ENCODE measurements at places on chromosomes 7 and 10.
A peak's percentile ranks its signal among the peaks of the same experiment; 100 is the strongest.

DNA sequence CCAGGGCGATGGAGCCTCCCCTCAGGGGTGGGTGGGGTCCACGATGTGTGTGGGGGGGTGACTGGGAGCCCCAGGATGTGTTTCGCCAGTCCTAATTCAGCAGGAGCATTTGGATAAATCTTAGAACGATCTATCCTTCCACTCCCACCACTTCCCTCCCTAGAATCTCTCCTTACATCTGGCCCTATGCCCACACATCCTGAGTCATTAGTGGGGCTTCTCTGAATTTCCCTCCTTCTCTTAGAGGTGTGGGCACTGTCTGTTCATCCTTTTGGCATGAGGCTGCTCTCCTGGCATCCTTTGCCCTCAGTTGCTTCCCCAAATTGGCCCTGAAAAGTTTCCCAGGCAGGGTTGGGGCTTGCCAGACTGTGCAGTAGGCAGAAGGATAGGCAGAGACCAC, 1.6 kb downstream of the GHRHR start:
- no peak for DNase-seq

DNA sequence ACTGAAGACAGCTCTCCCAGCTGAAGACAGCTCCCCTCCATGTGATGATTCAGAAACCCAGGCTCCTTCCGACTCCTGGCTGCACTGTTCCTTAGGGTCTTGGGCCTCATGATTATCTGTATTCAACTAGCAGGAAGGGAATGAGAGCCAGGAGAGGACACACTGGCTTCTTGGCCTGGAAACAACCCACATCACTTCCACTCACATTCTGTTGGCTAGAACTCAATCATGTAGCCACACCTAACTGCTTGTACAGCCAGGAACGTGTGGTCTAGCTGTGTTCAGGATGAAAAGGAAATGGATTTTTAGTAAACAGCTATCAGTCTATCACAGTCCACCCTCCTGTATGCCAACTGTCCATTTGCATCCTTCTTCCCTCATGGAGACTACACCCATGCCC, 30.5 kb upstream of the XPNPEP1 start:
- no peak for DNase-seq

- no peak for DNase-seq
Observed at GRCh38 chr10:109992485-109992884, 15.3 kb upstream of the ADD3 start.

- no peak for DNase-seq
Observed at GRCh38 chr7:93161181-93161762, 13.1 kb upstream of the SAMD9L start.

- no peak for DNase-seq
Observed at GRCh38 chr10:73850211-73850610, 24.1 kb downstream of the CAMK2G start.

GRCh38 chr7:82286096-82286797, 157.3 kb downstream of the CACNA2D1 start:
- DNase-seq, result no peak

GRCh38 chr7:111789870-111790269, 227.6 kb upstream of the IMMP2L start:
- DNase-seq, result no peak

GRCh38 chr7:125253452-125254190, 324.0 kb upstream of the POT1 start:
- no peak for DNase-seq

DNA sequence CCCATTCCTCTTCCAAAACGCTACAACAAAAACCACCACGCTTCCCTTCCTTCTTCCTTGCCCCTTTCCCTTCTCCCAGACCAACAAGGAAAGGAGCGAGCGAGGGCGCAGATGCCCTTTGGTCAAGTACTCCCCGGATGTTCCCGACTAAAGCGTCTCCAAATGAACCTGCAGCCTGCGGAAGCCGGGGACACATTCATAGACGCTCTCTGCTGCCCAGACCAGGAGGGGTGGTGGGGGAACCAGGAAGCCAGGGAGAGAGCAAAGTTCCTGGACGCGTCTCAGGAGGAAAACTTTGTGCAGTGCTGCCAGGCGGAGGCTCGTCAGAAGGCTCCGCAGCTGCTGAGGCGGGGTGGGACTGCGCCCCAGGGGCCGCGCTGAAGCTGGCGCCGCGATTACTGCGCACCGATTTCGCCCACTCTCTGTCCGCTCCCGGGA, 754 bp downstream of the SEMA3D start:
- DNase-seq, result no peak

GRCh38 chr10:65491799-65492198, 1434.0 kb upstream of the LRRTM3 start:
- no peak for DNase-seq

DNA sequence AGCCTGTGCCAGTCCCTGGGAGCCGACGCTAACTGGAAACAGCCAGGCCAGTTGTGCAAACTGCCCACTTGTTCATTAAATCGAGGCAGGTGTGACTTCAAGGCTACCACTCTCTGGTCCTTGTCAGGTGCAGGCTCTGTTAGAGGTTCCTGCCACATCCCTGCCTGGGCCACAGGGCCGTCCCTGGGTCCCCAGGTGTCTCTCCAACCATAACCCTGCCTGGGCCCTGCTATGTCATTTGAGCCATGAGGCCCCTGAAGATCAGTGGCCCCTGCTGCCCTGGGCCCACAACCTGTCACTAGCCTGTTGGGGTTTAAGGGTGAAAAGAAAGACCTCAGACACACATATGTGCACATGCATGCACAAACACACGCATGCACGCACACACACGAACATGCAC, 326.9 kb downstream of the TNS3 start:
- DNase-seq, result no peak

GRCh38 chr10:113049881-113050280, 99.8 kb downstream of the TCF7L2 start:
- DNase-seq, result no peak

GRCh38 chr10:4391683-4392082, 434.3 kb upstream of the AKR1E2 start:
- no peak for DNase-seq

DNA sequence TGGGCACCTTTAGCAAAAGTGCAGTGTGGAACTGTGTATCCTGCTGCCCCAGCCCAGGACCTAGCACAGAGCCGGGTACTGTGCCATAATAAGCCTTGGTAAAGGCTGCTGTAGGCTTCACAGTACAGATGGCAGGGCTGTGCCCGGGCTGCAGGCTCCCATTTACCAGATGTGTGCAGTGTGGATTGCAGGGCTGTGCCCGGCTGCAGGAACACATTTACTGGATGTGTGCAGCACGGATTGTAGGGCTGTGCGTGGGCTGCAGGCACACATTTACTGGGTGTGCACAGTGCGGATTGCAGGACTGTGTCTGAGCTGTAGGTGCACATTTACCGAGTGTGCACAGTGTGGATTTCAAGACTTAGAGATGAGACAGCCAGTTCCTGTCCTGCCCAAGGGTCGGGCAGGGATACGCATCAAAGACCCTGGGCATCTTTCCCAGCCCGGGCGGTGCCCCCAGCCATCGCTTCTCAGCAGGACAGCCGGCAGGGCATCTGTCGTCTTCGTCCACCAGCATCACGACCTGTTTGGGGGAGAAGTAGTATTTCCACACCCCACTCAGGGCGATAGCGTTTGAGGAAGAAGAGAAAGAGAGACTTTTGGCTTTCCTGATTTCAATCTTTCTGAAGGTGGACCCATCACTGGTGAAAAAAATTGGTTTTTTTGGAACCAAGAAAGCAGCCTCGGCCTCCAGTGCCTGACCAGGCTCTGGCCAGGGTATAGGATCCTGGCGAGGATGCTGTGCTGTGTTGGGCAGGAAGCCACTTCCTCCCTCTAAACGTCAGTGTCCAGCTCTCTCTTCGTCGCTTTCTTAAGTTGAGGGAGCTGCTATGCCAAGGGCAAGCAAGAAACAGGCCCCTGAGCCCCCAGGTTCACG, 180.8 kb downstream of the CUX1 start:
- no peak for DNase-seq

GRCh38 chr7:32264702-32265284, 194.6 kb upstream of the PDE1C start:
- DNase-seq, result no peak

DNA sequence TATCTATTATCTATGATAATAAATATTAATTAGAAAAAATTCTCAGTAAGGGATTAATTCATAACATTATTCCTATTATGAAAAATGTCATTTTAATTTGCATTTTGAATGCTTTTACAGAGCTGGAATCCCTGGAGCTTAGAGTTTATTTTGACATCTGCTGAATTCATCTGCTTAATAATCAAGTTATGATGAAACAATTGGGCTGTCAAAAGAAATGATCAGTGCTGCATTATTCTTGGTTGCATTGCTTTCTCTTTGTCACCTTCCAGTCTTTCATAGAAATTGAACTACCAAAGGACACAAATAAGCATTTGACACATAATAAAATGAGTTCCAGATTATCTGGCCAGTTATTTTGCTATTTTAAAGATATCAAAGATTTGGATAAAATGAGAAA, 40.0 kb upstream of the MACC1 start:
- no peak for DNase-seq

GRCh38 chr10:26881600-26882331, 21.0 kb upstream of the ABI1 start:
- no peak for DNase-seq

DNA sequence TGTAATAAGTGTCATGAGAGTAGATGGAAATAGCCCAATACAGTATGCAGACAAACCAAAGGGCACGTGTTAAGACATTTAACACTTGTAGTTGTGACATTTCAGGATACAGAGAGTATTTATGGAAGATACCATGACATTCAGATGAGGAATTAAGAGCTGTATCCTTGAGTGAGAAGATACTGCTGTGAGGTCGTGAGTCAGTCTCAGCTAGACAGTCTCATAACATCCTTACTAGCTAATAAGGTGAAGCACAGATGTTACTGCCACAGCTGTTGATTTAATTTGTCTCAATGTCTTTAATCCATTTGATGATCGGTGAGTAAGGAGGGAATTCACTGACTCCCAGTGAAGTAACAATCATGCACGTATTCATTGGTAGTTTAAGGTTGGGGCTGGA, 288.0 kb upstream of the AKR1E2 start:
- DNase-seq, result no peak

DNA sequence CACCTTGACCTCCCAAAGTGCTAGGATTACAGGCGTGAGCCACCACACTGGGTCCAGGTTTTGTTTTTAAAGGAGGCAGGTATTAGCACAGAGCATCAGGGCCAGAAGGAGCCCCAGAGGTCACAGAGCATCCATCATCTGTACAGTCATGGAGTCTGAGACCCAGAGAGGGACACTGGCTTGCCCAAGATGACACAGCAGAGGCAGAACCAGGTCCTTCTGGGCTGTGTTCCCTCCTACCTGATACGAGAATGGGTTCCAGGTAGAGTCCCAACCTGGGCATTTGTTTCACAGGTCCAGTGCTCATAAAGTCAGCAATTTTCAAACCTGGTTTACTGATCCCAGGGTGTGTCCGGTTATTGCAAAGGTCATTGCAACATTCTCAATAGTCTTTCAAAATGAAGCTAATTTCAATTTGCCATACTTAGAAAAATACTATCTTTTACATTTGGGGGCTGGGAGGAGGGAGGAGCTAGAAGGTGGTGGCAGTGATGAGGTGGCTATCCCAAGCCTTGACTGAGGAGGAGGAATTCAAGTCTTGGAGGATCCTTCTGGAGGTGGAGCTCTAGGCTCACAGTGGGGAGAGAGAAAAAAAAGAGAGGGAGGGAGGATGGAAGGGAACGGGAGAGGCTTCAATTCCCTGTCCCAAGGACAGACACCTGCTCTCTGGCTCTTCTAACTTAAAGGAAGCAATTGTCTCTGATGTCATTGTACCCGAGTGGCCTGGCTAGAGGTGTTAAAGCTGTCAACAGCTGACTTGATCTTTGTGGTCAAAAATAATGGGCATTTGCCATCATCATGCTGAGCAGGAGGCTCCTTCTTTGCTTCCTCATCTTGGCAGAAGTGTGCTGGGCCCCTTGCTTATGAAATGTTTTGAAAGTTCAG, 8.1 kb downstream of the MXI1 start:
- DNase-seq, result no peak

DNA sequence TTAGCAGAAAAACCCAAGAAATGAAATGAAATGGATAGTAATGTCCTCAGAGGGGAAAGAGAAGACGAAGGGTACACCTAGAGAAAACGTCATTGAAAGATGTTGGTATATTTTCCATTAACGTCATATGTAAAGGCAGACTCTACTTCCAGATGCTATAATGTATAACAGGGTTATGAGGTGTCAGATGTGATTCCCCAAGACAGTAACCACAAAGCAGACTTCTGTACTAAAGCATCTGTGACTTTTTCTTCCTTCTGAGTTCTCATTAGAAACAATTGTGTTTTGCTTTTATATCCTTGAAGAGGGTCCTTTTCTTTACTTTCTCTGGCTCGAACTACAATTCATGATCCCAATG, 37.4 kb downstream of the LRRC72 start:
- no peak for DNase-seq

GRCh38 chr7:64993901-64994300, 3.1 kb upstream of the ZNF117 start:
- no peak for DNase-seq

GRCh38 chr10:3095373-3096139, 28.2 kb downstream of the PFKP start:
- peak; percentile 25 for DNase-seq

- DNase-seq, result no peak
Observed at GRCh38 chr10:74910241-74910975, 84.0 kb downstream of the KAT6B start.

DNA sequence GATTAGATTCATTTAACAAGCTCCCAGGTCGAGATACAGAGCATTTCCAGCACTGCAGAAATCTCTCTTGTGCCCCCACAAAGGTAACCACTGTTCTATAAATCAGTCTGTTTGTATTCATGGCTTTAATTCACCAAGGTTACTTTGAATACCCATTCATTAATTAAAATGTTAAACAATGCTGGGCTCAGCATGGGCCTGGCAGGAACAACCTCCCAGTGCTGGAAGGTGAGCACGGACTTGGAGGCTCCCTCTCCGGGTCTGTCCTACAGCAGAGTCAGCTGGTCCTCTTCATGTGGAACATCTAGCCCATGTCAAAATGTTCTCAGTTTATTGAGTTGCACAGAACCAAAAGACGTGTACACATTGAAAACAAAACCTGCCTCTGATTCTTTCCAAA, 15.6 kb upstream of the EFCAB10 start:
- DNase-seq, result no peak

- DNase-seq, result no peak
Observed at GRCh38 chr7:27064661-27065060, 31.1 kb downstream of the HOXA1 start.

GRCh38 chr10:31974434-31975124, 45.9 kb upstream of the ARHGAP12 start:
- DNase-seq, result no peak

DNA sequence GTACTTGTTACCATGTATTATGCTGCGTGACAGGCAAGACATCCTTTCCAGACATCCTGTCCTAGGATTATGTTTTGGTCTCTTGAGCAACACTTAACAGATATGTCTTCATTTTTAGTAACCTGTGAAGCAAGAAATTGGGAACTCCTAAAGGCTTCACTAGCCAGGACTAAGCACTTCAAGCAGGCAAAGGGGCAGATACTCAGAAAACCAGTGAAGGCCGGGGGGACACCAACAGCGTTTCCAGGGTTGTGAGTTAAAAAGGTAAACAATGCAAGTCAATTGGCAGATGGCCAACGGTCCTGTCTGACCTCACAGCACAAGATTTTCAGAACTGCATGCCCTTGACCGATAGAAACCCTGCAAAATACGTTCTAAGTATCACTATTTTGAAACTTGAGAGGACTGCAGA, 77.6 kb upstream of the SFMBT2 start:
- DNase-seq, result no peak

GRCh38 chr10:5678397-5679036, 6.1 kb upstream of the TASOR2 start:
- no peak for DNase-seq

All from activated CD4-positive, alpha-beta T cell treated with anti-CD3 and anti-CD28 coated beads for 24 hours (primary cell).